ENCODE measurements at places on chromosomes 1 and 21.

DNA sequence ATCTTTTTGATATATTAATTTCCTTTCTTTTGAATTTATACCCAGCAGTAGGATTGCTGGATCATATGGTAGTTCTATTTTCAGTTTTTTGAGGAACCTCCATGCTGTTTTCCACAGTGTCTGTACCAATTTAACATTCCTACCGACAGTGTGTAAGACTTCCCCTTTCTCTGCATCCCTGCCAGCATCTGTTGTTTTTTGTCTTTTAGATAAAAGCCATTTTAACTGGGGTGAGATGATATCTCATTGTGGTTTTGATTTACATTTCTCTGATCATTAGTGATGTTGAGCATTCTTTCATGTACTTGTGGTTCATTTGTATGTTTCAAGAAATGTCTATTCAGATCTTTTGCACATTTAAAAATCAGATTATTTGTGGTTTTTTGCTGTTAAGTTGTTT is 62.4 kb upstream of the STUM start:
- no peak for DNase-seq

GRCh38 chr1:177410179-177410766 is 239.5 kb downstream of the BRINP2 start:
- DNase-seq, result no peak

- no peak for DNase-seq
Measured at GRCh38 chr1:106975944-106976343, 80.5 kb upstream of the PRMT6 start.

GRCh38 chr1:197902131-197902453 is 338 bp upstream of the C1orf53 start:
- DNase-seq, result no peak

DNA sequence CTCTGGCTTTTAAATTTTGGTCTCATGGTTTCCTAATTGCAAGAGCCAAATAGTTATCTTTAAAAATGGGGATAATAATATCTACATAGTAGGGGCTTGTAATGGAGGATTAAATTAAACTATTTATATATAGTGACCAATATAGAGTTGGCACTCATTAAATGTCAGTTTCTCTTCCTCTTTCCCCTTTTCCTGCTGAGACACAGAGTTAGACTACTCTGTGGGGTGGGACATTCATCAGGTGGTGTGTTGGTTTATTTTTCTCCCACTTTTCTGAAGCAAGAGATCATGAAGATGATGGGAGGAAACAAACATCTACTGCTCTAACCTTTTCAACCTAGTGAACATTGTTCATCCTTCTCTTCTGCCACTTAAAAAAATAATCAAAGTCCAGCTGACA is 17.3 kb upstream of the RAP1A start:
- no peak for DNase-seq

Measured in stimulated activated CD4-positive, alpha-beta T cell treated with anti-CD3 and anti-CD28 coated beads, TNF-alpha, amount 100 ng/mL, for 1 hour (primary cell).